Fibroblast of skin of abdomen (primary cell): ENCODE measurements at places on chromosomes 7 and 10.

DNA sequence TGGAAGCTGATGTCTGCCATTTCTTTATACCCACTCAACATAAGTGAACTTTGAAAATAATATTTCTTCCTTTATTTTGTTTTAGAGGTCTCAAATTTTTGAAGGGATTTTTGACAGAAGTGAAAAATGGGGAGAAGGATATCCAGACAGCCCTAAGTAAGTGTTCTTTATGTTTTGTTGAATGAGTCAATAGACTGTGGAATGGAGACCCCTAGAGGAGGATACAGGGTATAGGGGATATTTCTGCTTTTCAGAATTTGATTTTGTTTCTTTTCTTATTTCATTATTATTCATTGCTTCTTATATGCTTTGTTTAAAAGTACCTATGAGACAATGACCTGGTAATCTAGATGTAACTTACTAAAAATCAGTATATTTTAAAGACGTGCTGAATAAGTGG is 34.4 kb downstream of the PLEKHA8 start:
- peak; percentile 44 for DNase-seq

DNA sequence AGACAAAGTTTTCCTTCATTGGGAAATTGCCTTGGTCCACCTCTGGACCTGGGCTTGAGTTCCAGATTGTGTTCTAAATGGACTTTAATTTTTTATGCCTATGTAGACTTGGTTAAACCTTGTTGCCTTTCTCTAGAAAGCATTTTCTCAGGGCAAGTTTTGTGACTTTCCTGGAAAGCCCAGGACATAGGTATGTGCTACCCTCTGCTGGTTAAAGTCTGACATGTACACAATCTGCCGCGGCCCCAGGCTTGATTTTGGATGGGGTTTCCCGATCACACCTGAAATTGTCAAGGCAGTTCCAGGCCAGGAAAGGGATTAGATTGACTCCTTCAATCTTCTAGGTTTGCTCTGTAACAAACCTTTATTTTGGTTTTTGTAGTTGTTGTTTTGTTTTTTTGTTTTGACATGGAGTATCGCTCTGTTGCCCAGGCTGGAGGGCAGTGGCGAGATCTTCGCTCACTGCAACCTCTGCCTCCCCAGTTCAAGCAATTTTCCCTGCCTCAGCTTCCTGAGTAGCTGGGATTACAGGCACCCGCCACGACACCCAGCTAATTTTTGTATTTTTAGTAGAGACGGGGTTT is 14.1 kb upstream of the AKR1B10 start:
- DNase-seq: peak; percentile 38

GRCh38 chr7:39299695-39300094 is 266.5 kb upstream of the YAE1 start:
- no peak for DNase-seq

- DNase-seq: no peak
Observed at GRCh38 chr7:150746921-150747320, 9.7 kb downstream of the GIMAP5 start.

GRCh38 chr7:138070908-138071307 is 5.4 kb upstream of the AKR1D1 start:
- DNase-seq: no peak

GRCh38 chr10:106652279-106652678 is 512.2 kb downstream of the SORCS1 start:
- DNase-seq: no peak

GRCh38 chr10:7274293-7274692 is 136.5 kb downstream of the SFMBT2 start:
- DNase-seq: no peak

GRCh38 chr7:47325337-47325736 is 256.6 kb downstream of the TNS3 start:
- DNase-seq: no peak

DNA sequence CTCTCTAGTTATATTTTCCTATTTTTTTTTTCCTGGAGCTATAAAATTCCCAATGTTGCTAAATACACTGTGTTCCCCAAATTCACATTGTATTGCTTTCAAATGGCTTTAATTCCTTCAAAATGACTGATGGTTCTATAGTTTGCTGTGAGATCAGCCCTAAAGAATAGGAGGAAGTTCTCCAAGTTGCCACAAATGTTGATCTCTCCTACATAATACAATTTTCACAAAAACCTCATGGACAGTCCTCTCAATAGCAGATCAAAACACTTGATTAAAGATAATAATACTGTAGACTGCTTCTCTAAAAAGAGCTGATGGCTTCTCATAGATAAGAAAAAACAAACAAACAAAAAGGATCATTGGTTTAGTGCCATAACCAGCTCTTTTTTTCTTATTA is 97.8 kb upstream of the CAV2 start:
- DNase-seq: no peak

- DNase-seq: no peak
Observed at GRCh38 chr7:28070297-28071055, 110.1 kb downstream of the JAZF1 start.

DNA sequence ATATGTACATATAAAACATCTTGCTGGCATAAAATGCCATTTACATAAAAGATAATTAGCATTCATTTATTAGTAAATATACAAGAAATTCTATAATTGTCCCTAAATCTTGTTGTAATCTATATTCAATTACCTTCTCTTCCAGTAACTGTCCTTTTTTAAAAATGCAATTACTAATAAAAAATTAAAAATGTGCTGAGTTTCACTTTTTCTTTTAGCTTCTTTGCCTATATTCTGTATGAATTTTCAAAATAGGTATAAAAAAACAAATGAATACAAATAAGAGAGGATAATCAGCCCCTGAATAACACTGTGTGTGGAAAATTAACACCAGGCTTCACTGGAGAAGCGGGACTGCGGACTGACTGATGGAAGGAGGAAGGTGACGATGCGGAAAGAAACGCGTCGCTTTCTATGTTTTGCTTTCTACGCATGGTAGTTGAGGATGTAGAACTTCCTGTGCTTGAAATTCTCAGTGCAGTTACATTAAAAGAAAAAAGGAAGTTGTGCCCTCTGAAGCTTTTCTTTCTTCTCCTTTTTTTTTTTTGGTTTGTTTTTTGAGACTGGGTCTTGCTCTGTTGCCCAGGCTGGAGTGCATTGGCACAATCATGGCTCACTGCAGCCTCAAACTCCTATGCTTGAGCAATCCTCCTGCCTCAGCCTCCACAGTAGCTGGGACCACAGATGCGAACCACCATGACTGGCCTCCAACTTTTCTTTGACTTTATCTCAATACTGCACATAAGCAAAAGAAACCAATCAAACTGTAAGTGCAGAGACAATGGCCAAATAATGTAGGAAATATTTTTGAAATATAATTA is 7.4 kb upstream of the ZMYND11 start:
- no peak for DNase-seq

GRCh38 chr7:139645572-139646523 is 122.4 kb downstream of the CLEC2L start:
- DNase-seq: peak; percentile 74

GRCh38 chr10:128576943-128577670 is 450.9 kb upstream of the MKI67 start:
- peak; percentile 87 for DNase-seq

GRCh38 chr10:12489806-12490205 is 140.5 kb downstream of the CAMK1D start:
- DNase-seq: no peak

DNA sequence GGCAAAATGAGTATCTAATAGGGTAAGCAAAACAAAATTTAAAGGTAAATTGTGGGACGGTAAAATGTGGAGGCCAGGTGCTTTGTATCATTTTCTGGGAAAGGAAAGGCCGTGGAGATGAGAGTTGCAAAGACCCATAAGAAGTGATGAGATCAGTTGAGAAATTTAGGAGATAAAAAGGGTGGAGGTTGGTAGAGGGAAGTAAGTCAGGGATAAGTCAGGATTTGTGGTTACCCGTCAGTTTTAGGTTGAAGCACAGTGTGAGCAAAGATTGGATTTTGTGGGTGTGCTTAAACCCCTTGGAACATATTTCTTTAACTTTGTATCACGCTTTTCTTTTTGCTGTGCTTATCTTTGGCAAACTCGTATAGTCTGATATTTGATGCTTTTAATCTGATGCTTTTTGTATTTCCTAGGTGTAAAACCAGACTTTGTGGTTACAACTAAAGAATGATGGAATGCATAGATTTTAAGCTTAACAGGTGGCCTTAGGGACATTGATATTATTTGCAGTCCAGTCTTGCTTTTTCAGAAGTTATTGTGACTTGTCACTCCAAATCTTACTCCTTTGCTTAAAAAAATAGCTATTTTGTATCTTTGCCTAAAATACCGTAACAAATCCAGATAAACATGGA is 1.2 kb downstream of the BTRC start:
- no peak for DNase-seq
